HepG2 (cell line): ENCODE measurements at places on chromosomes 2 and 18. TPM values are rescaled to one million over a fixed set of nuclear protein-coding genes. Genes with fewer than 3 reads are reported as not detected.

The ARHGAP28 gene
- not detected in 2 replicates for total RNA-seq

DNA sequence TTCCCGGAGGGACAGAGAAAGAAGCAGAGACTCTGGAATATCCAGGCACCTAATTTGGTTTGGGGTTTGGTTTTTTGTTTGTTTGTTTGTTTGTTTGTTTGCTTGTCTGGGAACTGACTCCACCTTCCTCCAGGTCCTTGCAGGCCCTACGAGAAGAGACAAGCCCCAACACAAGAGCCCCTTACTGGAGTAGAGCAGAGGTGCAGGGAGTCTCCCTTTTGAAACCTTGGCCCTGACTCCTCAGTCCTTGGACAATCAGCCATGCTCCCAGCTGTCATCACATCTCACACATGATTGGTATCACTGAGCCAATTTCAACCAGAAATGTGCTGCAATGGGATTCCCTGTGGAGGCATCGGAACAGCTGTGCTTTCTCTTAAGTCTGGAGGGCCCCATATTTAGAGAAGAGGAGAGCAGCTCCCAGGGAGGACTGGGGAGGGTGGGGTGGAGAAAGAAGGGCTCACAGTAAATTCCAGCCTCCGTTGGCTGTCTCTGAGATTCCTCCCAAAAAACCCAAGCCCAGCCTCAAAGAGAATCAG lies 279.9 kb upstream of the NCKAP5 start:
- no peak for DNase-seq
- H3K4me3 ChIP-seq: no peak overlapping the region
- no peak overlapping the region for H3K27ac ChIP-seq
- peaks cover 1% of the 10 kb centered on the region; the same call in 1 of the 2 replicates for H3K27me3 ChIP-seq

- DNase-seq: no peak
- peaks cover 23% of the 10 kb centered on the region; the same call in 1 of the 3 replicates for H3K27me3 ChIP-seq
- H3K4me3 ChIP-seq: no peak overlapping the region
Measured at GRCh38 chr2:237326266-237327171, 87.4 kb downstream of the COL6A3 start.

- 0 out of 3 replicates have a peak, but pooled peaks cover 3% of the 10 kb centered on the region for H3K27me3 ChIP-seq
- DNase-seq: no peak
- no peaks in the 10 kb centered on the region for H3K4me1 ChIP-seq
- H3K4me3 ChIP-seq: no peak overlapping the region
- no peak overlapping the region for H3K27ac ChIP-seq
Measured at GRCh38 chr18:36685580-36685979, 143.2 kb downstream of the TPGS2 start.

- no peak for DNase-seq
- H3K27me3 ChIP-seq: no peaks in the 10 kb centered on the region
- H3K27ac ChIP-seq: no peak overlapping the region
- H3K36me3 ChIP-seq: no peaks in the 10 kb centered on the region
- no peaks in the 10 kb centered on the region for H3K4me1 ChIP-seq
Measured at GRCh38 chr2:143968360-143968759, 551.6 kb downstream of the ZEB2 start.

DNA sequence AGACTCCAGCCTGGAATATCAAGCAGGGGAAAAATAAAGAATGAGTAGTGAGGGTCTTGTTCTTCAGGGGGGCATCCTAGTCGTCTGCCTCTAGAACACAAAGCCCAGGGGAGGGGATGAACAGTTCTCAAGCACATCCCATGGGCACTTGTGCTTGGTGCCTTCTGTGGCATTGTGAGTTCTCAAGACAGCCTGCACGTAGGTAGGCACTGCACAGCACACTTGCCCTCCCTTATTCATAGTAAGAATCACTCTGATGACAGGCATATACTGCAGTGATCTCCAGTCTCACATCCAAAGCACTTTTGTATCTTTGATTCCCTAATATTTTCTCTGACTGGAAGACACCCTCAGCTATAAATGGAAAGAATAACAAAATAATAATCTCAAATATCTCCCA lies 104.7 kb upstream of the CNGA3 start:
- no peak overlapping the region for H3K27ac ChIP-seq
- no peaks in the 10 kb centered on the region for H3K36me3 ChIP-seq
- H3K4me3 ChIP-seq: no peak overlapping the region
- no peak for DNase-seq
- no peaks in the 10 kb centered on the region for H3K27me3 ChIP-seq
